Body of pancreas (tissue), 4 donors: ENCODE measurements at places on chromosomes 13 and 19. TPM values are rescaled to one million over a fixed set of nuclear protein-coding genes. Genes with fewer than 3 reads are reported as not detected.

CDX2 gene
- total RNA-seq = 1.3 TPM

PTH2 gene
- total RNA-seq = not detected

TMEM221 gene
- not detected for total RNA-seq

CEACAM20 gene
- not detected for total RNA-seq

TMPRSS9 gene
- not detected for total RNA-seq

ZNF813 gene
- 1.8 TPM for total RNA-seq

SIGLEC5 gene
- not detected for total RNA-seq

C13orf42 gene
- not detected for total RNA-seq

PLK5 gene
- not detected for total RNA-seq

LGALS14 gene
- not detected for total RNA-seq

CEACAM3 gene
- total RNA-seq = not detected

C1QTNF9 gene
- total RNA-seq = 0.78 TPM

TYROBP gene
- 19.2 TPM for total RNA-seq

TMEM150B gene
- 1.0 TPM for total RNA-seq

LILRB5 gene
- 3.1 TPM for total RNA-seq

DCT gene
- total RNA-seq = 0.78 TPM

ZNF677 gene
- 3.4 TPM for total RNA-seq

HSD17B14 gene
- 2.1 TPM for total RNA-seq

ENOX1 gene
- total RNA-seq = 4.3 TPM

CEACAM7 gene
- 0.99 TPM for total RNA-seq

NKG7 gene
- not detected for total RNA-seq

FAAP24 gene
- total RNA-seq = not detected

ZNF154 gene
- total RNA-seq = 2.1 TPM

KL gene
- 0.52 TPM for total RNA-seq

GSX1 gene
- total RNA-seq = not detected

C19orf85 gene
- not detected for total RNA-seq

IZUMO1 gene
- 1.6 TPM for total RNA-seq

KANK3 gene
- 25.7 TPM for total RNA-seq

B3GNT8 gene
- 9.1 TPM for total RNA-seq

ADM5 gene
- 1.6 TPM for total RNA-seq

KCNN1 gene
- not detected for total RNA-seq

PCDH17 gene
- 21.8 TPM for total RNA-seq

C19orf47 gene
- total RNA-seq = 19.8 TPM

SPACA4 gene
- not detected for total RNA-seq

GPR12 gene
- total RNA-seq = not detected

ZNF440 gene
- total RNA-seq = 11.9 TPM

CYP2A6 gene
- not detected for total RNA-seq
